NCI-H146 (cell line): ENCODE measurements at places on chromosomes 3 and 15.

GRCh38 chr3:31748281-31748932 is 215.7 kb downstream of the STT3B start:
- no peak for DNase-seq

DNA sequence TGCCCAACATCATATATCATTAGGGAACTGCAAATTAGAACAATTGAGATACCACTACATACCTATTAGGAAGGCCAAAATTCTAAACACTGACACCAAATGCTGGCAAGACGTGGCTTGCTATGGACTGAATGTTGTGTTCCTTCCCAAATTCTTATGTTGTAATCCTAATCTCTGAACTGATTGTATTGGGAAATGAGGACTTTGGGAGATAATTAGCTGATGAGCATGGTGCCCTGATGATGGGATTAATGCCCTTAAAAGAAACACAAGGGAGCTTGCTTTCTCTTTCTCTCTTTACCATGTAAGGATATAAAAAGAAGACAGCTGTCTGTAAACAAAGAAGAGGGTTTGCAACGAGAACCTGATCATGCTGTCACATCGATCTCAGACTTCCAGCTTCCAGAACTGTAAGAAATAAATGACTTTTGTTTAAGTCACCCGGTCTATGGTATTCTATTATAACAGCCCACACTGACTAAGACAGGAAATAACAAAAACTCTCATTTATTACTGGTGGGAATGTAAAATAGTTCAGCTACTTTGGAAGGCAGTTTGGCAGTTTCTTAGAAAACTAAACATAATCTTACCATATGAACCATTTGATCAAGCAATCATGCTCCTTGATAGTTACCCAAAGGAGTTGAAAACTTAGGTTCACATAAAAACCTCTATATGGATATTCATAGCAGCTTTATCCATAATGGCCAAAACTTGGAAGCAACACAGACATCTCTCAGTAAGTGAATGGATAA is 458.3 kb upstream of the CBLB start:
- DNase-seq: no peak

GRCh38 chr15:67194171-67195114 is 60.0 kb downstream of the AAGAB start:
- no peak for DNase-seq

DNA sequence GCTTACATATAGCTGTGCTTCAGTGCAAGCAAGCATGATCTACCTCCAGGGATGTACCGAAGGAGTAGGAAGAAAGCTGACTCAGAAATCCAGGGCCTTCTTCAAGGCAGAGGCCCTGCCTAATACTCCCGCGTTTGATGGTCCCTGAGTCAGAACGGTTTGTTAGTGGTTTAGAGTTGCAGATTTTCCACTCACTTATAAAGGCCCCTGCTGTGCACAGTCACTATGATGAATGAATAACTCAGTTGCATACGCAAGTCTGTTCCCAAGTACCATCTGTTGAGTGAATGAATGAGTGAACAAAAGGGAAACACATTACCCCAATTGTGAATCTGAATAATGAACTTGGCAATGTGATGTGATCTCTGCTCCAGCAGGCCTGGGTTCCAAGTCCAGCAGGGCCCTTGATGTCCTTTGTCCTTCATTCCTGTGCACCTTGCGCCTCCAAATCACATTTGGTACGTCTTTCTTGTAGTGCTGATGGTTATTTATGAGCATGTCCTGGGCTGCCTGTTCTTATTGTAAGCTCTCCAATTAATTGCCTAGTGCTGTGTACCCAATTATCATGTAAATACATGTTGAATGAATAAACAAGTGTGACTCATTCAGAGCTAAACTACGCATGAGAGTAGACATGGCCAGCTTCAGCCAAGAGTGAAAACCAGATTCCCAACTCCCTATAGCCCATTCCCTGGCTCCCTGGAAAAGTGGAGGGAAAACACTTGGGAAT is 85.3 kb upstream of the LIMD1 start:
- peak; percentile 30 for DNase-seq

DNA sequence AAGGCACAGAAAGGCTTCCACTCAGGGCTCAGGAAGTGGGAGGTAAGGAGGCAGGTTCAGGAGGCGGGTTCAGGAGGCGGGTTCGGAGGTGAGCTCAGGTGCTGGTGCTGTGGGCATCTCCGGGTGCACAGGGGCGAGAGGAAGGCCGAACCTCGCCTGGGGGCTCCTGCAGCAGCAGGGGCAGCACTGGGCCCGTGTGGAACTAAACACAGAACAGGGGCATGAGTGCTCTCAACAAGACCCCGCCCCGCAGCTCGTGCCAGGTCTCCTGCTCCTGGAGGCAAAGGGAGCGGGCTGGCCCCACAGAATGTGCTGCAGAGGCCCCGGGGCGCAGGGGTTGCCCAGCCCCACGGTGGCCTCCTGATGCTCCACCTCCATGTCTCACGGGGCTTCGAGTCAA is 13.7 kb downstream of the ZDHHC19 start:
- DNase-seq: no peak

- DNase-seq: no peak
These were observed 76.4 kb upstream of the SLC4A7 start for GRCh38 chr3:27560484-27561056.

DNA sequence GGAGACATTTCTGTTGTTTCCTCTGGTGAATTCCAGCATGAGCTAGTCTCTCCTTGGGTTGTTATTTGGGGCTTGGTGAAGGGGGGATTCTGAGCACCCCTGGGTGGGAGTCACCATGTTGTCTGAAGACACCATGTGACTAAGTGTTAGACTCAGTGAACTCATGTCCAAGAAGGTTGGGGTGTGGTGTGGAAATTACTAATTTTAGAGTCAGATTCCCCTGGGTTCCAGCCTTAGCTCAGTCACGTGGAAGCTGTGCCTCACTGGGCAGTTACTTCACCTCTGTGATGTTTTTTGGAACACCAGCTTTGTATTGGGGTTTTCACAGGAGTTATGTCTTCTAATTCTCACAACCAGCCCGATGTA is 171.5 kb downstream of the RPLP1 start:
- no peak for DNase-seq

DNA sequence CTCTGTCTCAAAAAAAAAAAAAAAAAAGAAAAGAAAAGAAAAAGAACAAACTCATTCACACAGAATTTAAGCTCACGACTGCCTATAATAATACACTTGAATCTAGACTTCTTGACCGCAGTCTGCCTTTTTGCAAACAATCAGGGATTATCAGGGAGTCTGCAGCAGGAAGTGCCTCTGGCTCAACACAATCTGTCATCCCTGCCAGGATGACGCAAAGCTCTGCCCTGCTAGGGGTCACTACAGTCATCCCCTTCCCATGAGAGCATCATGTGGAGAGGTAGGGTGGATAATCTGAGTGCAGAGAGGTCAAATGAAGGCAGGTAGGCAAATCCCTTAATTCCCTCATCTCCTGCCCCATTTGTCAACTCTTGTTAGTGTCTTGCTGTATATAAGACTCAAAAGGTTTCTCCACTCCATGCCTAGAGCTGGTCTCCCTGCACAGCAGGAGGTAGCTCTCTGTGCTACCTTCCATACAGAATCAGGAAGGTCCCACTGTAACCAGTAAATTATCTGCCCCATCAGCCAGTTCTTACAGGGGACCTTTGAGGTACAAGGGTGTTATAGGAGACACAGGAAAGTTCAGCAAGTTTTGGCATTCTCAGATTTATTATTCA is 4.2 kb downstream of the UBAP1L start:
- DNase-seq: no peak

DNA sequence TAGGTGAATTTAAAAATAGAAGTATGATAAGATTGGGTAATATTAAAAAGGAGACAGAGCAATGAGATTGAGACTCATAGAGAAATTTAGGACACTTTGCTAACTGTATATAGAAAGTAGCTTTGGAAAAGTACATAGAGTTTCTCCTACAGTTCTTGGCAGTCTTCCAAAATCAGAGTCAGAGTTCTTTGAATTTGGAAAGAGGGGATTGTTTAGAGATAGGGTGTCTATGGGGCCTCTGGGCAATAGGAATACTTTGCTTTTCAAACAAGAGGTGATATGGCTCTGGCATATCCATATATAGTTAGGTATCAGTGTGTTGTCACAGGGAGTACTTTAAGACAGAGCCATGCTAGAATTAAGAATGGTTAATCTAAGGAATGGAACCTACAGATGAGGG is 477.1 kb upstream of the KCNMB2 start:
- peak; percentile 11 for DNase-seq

GRCh38 chr3:99287876-99288275 is 350.5 kb upstream of the COL8A1 start:
- no peak for DNase-seq

GRCh38 chr3:152102410-152102809 is 166.3 kb upstream of the MBNL1 start:
- DNase-seq: no peak

DNA sequence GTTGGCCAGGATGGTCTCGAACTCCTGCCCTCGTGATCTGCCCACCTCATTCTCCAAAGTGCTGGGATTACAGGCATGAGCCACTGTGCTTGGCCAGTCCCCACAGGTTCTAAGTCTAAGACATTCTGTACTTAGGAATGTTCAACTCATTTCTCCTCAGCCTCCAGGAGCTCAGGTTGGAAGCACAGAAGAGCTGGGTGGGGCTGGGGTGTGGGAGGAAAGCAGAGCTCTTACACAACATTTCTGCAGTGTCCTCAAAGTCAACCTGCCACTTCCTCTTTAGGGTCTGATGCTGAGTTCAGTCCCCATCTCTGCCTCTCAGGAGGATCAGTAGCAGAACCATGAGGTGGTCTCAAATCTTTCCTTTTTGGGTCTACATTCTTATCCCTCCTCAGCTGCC is 75.5 kb downstream of the MRPL46 start:
- no peak for DNase-seq

GRCh38 chr3:111299192-111299615 is 227.6 kb downstream of the NECTIN3 start:
- DNase-seq: no peak

GRCh38 chr3:13713396-13713795 is 164.5 kb downstream of the FBLN2 start:
- DNase-seq: no peak
